Caco-2 (cell line): ENCODE measurements at places on chromosomes 12 and 14.

DNA sequence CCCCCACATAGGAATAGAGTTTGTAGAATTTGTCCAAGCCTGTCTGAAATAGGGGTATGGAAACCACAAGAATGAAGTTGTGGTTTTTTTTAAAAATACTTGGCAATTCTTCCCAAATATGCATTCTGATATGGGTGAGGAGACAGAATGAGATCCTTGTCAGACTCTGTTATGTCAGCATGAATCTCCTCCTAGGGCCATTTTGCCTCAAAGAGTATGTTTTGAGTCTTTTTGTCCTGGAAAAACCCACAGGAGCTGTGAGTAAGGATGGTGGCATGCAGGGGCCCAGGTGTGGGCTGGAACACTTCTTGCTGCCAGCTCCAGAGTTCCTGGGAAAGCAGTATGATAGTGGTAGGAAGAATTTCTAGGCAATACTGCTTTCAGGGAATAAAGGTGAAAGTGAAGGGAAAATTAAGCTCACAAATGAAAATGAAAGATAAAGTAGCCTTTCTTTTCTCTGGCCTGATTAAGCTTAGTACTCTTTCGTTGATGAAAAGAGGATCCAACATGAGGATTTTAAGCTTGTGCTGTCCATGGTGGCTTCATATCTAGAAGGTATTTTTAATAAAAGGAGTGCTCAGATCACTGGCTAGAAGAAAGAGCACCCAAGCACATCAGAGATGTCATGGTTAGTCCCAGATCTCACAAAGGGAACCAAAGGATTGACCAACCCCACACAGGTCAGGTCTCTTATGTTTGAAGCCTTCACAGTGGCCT lies 130.8 kb downstream of the LLPH start:
- DNase-seq = no peak

DNA sequence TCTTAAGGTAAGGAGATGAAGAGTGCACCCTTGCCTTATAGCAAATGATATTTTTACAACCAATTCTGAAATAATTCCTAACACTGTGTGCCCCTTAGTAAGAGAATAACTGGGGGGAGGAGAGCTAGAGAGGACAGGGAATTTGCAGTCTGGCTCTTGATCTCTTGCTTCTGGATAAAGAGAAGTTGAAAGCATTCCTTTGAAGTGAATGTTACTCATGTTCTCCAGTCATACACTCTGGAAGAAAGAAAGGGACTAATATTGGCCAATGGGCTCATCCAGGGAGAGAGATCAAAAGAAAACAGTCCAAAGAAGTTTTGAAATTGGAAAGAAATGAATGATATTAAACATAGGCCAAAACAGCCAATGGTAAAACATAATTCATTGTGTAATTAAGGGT lies 25.3 kb downstream of the C12orf75 start:
- DNase-seq = peak; percentile 21

- no peak for DNase-seq
Measured at GRCh38 chr12:117226505-117226904, 36.2 kb upstream of the FBXO21 start.

- no peak for DNase-seq
Measured at GRCh38 chr14:52703664-52704063, 3.3 kb upstream of the PSMC6 start.

DNA sequence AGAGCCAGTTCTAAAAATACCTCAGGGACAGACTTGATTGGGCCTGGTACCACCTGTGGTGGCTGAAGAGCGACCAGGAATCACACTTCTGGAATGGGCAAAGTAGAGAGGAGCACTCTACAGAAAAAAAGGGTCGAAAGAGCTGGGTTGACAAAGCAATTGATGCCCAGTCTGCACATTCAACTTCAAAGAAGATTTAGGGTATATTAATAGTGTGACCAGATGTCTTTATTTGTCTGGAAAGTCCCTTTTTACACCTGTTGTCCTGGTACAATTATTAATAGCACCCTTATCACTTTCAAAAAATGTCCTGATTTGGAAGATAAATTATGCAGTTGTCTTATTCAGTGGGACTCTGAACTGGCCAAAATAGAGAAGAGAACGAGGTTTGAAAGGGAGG lies 137.5 kb downstream of the DYRK2 start:
- DNase-seq = no peak

- DNase-seq = peak; percentile 94
Measured at GRCh38 chr14:49598485-49599300, at the start of gene LRR1. Gene LRR1 (plus strand): TSS chr14:49598940. CDS start chr14:49599021, 81 bp downstream.

DNA sequence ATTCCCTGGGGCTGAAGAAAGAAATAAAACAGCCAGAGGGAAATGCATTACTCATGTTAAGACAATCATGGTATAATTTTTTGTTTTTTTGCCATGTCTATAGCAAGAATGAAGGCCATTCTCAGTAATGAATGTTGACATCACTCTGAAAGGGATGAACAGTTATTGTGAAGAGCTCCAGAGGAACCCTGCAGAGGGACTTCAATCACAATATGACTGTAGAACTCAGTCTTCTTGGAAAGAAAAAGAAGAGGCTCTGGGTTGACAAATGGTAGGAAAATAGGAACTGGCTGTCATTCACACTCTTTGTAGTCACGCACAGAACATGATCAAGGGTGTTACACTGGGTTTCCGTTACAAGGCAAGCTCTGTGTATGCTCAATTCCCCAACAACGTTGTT lies 73.8 kb upstream of the DACT1 start:
- no peak for DNase-seq

GRCh38 chr14:96754162-96754844 lies 42.9 kb upstream of the VRK1 start:
- DNase-seq = no peak

DNA sequence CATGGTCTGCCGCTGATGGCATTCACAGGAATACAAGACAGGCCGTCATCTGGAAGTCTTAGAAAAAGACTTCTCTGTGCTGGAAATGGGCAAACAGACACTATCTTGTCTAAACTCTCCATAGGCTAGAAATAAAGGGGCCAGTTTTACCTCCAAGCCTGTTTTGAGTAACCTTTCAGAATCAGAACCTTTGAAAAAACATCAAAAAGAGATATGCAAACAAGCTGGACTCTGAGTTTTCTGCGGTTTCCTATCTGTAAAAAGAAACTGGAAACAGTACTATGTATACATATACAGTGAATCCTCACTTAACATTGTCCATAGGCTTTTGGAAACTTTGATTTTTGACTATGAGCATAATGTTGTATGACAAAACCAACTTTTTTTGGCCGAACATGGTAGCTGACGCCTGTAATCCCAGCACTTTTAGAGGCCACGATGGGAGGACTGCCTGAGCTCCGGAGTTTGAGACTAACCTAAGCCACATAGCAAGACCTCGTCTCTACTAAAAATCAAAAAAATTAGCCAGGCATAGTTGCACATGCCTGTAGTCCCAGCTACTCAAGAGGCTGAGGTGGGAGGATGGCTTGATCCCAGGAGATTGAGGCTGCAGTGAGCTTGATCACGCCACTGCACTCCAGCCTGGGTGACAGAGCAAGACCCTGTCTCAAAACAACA lies 92.9 kb upstream of the MAX start:
- no peak for DNase-seq

GRCh38 chr14:100673807-100674154 lies 52.9 kb upstream of the DLK1 start:
- DNase-seq = no peak

GRCh38 chr12:70367258-70368141 lies 1.4 kb downstream of the KCNMB4 start:
- no peak for DNase-seq

GRCh38 chr14:104794099-104794498 lies 1.4 kb downstream of the AKT1 start:
- DNase-seq = no peak

- no peak for DNase-seq
Measured at GRCh38 chr12:130418251-130418650, 80.6 kb downstream of the PIWIL1 start.

DNA sequence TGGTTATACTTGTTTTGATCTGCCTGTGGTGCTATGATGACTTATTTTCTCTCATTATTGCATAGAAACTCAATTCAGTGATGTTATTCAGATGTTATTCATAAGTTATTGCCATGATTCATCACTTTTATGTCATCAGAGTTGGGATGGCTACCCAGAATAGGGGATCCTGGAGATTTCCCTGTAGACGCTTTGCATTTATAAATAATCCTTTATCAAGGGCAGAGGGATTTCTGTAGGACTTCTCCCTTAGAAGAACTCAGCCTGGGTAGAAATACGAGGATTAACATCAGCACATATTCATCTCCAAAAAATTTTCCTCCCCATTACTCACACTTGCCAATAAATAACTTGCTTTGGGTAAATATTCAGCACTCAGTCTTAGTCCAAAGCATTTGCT lies 4.9 kb downstream of the GPRC5A start:
- no peak for DNase-seq

GRCh38 chr14:60665177-60665550 lies 15.9 kb upstream of the SIX1 start:
- no peak for DNase-seq

GRCh38 chr12:77054851-77055250 lies 10.5 kb downstream of the E2F7 start:
- DNase-seq = no peak

GRCh38 chr14:93330609-93331000 lies 2.2 kb downstream of the BTBD7 start:
- no peak for DNase-seq

DNA sequence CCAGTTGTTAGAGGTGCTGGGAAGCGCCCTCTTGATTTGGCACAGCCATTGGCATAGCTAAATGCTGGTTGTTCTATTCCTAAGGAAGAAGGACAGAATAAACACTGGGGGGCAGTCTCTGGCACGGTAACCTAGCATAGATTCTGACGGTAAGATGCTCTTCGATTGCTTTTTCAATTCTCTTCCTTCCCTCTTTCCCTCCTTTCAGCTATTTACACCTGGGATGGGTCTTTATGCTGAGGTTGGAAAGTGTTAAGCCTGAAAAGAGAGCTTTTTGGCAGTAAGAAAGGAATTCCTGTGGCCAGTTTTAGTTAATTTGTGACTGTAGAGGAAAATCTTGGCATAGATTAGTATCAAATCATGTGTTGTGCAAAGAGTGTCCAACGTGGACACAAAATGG lies 162.8 kb downstream of the SNAPC1 start:
- DNase-seq = no peak

DNA sequence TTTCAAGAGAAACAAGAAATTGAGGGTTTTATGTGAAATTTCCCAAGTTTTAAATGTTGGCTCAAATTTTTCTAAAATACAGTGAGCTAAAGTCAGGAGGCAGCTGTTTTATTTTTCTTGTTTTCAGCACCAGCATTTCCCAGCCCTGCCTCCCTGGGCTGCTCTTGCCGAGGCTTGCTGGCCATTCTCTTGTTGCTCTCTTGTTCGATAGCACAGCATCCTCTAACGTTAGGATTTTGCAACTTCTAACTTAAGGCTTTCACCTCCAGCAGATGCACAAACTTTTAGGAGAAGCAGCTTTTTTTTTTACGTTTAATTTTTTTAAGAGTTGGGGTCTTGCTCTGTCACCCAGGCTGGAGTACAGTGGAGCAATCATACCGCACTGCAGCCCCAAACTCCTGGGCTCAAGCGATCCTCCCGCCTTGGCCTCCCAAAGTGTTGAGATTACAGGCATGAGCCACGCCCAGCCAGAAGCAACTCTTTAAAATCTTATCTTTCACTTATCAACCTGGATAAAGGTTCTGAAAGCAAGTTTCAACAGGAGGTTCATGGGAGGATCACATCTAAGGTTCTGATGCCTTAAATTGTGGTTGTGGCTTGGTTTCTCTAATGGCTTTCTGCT lies 40.2 kb downstream of the B4GALNT3 start:
- DNase-seq = peak; percentile 60

DNA sequence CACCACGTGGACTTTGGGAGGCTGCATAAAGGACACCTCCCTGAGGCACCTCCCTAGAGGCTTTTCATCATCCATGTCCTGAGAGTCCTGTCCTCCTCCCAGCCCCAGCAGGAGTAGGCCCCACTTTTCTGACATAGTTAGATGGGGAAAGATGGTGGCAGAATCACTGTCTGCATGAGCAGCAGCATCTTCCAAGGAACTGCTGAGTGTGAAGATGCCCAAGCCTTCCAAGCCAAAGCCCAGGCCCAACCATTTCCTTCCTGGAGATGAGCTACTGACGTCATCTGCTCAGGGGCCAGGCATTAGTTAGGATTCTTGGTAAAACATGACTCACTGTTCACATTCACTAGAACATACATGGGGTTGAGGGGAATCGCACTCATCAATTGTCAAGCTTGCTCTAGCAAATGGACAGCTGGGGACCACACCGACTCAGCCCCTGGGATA lies 37.3 kb downstream of the VDR start:
- no peak for DNase-seq

DNA sequence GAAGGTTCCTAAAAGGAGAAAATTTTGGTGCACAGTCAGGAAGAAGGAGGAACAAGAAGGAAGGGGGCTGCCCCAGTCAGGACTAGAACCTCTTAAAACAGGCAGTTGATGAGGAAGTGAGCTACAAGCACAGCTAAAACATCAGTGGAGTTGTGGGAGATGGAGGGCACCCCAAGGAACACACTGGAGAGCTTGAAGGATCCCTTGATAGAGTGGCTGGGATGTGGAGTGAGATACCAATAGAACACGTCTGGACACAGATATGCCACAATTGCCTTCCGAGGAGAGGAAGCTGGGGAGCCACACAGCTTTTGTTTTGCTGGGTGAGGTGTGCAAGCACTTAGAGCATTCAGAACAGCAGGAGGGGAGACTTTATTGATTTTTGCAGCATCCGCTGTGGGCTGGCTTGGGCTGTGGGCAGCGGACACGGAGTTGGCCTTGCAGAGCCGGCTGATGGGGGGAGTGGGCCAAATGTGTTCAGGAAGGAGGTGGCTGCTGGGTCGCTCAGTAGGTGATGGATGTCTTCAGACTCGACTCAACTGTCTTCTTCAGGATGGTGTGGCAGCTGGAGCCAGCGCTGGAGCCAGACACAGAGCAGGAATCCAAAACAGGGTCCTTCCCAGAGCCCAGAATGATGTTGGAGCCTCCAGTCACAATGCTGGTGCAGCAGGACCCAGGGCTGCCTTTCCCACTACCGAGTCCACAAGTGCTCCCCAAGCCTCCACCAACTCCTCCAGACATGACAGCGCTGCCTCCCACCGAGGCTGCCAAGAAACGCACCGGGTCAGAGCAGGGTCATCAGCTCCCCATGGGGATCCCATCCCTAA lies 4.7 kb upstream of the KRT79 start:
- DNase-seq = no peak

DNA sequence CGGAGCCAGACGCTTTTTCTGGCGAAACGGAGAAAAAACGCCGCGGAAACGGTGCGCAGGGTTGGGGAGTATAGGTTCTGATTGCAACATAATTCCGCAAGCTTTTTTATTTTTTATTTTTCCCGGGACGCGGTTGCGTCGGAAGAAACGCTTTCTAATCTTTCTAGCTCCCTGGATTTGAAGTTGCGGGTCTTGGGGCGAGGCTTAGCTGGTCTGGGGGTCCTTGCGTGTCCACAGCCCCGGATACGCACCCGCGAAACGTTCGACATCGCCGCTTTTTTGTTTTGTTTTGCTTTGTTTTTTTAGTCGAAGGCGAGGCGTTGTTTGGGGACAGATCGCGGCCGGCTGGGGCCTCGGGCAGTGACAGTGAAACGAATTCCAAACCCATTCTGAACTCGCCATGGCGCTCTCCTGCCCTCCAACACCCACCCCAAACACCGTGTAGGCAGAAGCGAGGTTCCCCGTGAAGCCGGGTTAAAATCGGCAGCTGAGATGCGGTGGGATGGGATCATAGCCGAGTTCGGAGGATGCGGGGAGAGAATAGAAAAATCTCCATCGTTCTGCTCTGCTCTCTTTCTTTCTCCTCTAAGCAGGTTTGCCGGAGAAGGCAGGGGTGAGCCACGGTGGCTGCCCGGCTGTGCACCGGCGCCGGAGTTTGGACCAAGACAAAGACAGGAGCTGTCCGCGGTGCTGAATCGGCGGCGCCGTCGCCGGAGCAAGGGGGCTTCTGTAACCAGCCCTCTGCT lies 8.1 kb upstream of the LHX5 start:
- DNase-seq = peak; percentile 62
